T47D (cell line): ENCODE measurements at places on chromosomes 16 and 17.
A peak's percentile ranks its signal among the peaks of the same experiment; 100 is the strongest.

DNA sequence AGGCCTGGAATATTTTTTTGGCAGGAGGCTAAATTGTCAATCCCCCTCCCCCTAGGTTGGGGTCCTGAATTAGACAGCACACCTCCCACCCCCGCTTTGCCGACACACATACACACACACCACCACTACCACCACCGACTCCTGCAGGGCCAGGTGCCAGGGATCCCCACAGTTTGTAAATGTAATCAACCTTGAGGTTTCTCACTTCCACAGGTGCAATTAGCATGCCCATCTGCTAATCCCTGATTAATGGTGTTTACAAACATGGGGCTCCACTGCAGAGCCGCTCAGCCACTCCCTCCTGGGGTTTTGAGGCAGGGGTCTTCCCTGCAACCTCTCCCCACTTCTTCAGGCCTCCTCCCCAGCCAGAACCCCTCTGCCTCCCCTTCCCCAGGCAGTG is 11.8 kb downstream of the MRM1 start:
- DNase-seq = no peak

DNA sequence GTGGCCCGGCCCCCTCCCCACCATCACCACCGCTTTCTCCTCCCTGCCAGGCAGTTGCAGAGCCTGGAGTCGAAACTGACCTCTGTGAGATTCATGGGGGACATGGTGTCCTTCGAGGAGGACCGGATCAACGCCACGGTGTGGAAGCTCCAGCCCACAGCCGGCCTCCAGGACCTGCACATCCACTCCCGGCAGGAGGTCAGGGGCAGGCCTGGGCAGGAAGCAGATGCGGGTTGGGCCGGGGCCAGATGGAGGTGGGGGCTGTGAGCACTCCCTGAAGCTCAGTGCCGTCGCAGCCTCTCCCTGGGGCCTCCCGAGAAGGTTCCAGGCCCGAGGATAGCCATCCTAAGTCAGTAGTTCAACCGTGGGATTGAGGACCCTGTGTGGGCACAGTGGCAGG is 14.2 kb upstream of the ADGRG3 start:
- no peak for DNase-seq

DNA sequence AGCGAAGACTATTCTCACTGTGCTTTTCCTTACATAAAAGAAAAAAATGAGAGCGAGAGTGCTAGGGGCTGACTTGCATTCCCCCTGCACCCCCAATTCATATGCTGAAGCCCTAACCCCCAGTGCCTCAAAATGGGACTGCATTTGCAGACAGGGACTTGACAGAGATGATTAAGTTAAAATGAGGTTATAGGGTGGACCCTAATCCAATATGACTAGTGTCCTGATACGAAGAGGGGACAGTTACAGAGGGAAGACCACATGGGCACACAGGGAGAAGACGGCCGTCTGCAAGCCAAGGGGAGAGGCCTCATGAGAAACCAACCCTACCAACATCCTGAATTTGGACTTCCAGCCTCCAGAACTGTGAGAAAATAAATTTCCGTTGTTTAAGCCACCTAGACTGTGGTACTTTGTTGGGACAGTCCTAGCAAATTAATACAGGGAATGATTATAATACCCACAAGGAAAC is 1.6 kb upstream of the TMEM220 start:
- no peak for DNase-seq

DNA sequence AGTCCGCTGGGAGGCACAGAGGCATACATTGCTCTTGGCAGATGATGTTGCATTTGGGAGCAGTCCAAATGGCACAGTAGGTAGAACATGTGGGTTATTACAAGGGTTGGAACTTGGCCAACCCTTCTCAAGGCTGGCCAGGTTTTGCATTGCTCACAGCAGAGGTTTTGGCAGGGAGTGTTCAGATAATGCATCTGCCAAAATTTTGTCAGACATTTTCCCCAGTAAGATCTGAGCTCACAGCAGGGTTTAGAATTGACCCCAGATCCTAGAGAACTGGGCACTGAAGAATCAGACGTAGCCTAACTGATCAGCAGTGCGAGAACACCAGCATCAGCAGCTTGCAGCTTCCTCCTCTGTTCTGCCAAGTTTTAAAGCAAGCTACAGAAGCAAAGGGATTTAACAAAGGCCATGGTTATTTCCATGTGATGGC is 468.8 kb upstream of the KIF2B start:
- no peak for DNase-seq

- DNase-seq = no peak
Observed at GRCh38 chr17:76124582-76125390, 16.3 kb downstream of the FOXJ1 start.

DNA sequence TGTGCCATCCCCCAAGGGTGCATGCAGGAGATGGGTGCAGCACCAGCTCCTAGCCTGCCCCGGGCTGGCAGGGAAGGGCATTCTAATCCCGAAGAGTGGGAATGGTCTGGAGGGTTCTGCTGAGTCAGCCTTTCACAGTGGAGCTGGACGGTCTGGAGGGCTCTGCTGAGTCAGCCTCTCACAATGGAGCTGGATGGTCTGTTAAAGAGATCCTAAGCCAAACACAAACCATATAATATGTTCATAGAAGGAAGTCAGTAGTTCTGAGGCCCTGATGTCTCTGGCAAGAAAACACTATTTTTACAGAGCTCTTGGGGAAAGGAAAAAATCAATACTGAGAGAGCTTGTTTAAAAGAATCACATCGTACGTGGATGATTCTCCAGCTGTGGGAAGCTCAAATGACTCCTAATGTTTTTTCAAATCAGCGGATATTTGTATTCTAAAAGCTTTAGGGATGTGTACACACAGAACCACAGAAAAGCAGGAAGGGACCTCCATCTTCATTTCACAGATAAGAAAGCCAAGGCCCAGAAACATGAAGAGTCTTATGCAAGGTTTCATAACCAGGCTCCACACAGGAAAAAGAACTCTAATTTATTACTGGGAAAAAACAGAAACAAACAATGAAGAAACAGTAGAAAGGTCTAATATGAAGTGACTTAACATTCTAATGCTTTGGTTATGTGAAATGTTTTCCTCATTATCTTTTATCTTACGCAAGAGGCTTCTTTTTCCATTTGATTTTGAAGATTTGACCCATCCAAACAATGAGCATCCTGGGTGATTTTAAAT is 176.3 kb downstream of the VPS53 start:
- DNase-seq = no peak

DNA sequence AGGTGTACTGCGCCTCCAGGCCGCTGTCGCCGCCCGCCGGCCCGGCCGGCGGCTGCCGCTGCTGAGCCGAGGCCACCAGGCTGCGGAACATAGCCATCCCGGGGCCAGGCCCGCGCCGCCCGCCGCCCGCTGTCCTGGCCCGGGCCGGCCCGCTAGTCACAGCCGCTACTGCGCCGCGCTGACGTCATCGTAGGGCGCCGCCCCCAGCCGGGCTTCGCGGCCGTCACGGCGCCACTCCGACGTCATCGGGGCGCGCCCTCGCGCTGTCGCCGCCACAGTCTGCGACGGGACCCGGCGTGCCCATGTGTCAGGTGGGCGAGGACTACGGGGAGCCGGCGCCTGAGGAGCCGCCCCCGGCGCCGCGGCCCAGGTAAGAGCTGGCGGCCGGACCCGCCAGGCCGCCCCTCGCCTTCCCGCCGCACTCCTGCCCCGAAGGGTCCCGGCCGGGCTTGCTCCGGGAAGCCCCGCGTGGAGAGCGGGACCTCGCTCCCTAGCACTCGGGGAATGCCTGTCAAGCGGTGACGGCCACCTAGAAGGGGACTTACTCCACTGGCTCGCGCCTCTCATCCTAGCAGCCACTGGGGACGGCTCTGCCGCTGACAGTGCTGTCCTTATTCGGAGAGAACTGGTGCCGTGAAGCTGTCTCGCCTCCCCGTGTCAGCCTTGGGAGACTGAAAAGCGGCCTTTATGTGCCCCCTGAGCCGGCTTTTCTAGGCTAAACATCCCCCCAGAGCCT is at the start of the genes CTU2 and RNF166:
Gene CTU2 (plus strand): TSS at position 275 of the 736 bp plus-strand sequence. CDS start 28 bp downstream, at position 303.
Gene RNF166 (minus strand): TSS at position 180 of the 736 bp plus-strand sequence. CDS start 83 bp downstream, at position 97.
- DNase-seq = peak; percentile 93
